ACHN (cell line): ENCODE measurements at places on chromosomes 13 and 19.
A peak's percentile ranks its signal among the peaks of the same experiment; 100 is the strongest.

- DNase-seq, result no peak
Observed at GRCh38 chr13:58704953-58705352, 1073.4 kb downstream of the PCDH17 start.

- no peak for DNase-seq
Observed at GRCh38 chr13:62626771-62627170, 1211.1 kb upstream of the PCDH20 start.

DNA sequence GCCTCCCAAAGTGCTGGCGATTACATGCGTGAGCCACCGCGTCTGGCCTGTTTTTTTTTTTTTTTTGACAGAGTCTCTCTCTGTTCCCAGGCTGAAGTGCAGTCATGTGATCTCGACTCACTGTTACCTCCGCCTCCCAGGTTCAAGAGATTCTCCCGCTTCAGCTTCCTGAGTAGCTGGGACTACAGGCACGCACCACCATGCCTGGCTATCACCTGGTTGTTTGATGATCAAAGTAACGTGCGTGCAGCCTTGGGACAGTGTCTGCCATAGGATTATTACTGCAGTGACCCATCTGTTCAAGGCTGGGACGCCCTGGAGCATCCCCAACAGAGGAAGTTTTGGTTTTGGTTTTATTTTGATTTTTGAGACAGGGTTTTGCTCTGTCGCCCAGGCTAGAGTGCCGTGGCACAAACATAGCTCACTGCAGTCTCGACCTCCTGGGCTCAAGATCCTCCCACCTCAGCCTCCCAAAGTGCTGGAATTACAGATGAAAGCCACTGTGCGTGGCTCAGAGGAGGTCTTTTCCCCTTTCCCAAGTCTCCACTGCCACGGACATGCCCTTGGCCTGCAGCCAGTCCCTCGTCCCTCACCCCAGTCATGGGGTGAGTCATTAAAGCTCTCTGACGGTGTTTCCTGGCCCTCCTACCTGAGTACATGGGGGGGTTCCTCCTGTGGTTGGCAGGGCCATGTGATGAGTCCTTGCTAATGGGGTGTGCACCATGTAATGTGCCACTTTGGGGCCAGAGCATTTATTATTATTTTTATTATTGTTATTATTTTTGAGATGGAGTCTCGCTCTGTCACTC, 65.6 kb downstream of the IER2 start:
- peak; percentile 25 for DNase-seq

DNA sequence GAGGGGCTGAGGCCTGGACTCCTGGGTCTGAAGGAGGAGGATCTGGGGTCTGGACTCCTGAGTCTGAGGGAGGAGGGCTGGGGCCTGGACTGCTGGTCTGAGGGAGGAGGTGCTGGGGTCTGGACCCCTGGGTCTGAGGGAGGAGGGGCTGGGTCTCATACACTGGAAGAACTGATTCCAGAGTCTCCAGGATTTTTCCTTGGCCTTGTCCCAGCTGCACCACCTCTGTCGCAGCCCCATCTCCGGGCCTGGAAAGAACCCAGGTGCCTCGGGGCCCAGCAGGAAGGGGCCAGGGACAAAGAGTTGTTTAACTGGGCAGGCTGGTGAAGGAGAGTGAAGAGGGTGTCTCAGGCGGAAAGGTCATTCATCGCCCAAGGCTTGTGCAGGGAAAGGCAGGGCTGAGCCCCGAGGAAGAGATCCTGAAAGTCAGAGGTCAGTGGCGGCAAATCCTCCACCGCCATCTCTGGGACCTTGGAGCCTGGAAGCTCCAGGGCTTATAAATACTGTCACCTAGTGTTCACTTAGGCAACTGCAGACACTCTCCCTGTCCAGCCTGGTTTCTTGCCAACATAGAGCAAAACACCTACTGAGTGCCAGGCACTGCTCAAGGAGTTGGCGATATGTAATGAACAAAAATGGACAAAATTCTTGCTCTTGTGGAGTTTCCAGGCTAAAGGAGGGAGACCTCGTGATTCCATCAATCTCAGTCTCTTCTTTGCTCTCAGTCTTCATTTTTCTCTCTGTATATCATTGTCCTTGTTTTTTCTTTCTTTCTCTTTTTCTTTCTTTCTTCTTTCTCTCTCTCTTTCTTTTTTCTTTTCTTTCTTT, 4.4 kb upstream of the KCNN4 start:
- DNase-seq, result peak; percentile 78

DNA sequence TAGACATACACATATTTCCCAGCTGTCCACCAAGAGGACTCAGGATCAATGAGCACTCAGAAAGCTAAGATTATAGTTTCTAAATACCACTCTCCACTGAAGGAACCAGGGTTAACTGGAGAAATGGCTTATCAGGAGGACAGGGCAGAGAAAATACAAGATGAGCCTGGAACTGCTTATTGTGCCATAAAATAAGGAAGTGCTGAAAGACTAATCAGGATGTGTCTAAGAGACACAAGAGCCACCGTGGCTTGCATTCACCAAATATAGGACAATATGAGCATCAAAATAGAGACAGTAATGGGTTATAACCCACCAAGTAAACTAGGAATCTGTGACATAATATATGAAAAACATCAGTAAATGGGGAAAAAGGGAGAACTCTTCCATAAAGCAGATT, 32.8 kb downstream of the KLF12 start:
- DNase-seq, result no peak

DNA sequence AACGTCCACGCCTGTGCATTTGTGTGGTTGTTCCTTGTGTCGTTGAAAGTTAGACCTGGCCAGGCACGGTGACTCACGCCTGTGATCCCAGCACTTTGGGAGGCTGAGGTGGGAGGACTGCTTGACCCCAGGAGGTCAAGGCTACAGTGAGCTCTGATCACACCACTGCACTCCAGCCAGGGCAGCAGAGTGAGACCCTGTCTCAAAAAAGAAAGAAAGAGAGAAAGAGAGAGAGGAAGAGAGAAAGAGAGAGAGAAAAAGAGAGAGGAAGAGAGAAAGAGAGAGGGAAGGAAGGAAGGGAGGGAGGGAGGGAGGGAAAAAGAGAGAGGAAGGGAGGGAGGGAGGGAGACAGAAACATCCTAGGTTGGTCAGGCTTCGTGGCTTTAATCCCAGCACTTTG, 5.1 kb downstream of the ZNF114 start:
- DNase-seq, result no peak

DNA sequence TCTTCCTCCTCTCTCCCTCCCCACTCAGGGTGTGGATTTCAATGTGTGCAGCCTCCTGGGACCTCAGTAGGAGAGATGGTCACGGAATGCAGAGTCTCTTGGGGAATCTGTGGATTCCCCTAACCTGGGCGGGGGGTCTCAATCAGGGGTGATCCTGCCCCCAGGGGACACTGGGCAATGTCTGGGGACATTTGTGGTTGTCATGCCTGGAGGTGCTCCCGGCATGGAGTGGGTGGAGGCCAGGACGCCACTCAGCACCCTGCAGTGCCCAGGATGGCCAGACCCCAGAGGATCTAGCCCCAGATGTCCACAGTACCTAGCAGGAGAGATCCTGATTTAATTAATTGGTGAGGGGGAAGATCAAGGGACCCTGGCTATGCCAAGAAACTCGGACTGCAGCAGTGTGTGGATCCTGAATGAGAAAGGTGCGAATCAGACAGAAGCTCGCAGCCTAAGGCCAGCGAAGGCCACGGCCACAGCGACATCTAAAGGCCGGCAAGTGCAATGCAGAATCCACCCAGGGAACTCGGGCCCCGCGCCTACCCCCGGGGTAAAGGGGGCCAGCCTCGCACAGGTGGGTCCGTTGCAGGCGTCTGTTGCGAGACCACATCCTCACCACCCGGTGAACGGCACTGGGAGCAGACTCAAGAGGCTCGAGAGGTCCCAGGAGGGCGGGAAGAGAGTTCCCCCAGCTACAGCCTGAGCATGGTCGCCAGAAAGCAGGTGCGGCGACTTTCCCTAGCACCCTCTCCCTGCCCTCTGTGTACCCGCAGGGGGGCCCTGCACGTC, 88.8 kb downstream of the GNG7 start:
- DNase-seq, result peak; percentile 30

DNA sequence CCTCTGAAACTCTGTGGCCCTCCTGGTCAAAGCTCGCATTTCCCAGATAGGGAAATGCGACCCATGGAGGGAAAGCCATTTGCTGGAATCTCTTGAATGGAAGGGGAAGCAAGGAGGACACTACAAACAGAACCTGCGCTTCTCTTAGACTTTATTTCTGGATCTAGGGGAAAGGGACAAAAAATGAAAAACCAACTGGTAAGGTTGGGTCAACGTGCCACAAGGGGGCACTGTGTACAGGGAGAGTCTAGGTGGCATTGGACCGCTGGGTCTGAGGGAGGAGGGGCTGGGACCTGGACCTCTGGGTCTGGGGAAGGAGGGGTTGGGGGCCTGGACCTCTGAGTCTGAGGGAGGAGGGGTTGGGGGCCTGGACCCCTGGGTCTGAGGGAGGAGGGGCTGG, 5.0 kb downstream of the KLK4 start:
- DNase-seq, result peak; percentile 40

DNA sequence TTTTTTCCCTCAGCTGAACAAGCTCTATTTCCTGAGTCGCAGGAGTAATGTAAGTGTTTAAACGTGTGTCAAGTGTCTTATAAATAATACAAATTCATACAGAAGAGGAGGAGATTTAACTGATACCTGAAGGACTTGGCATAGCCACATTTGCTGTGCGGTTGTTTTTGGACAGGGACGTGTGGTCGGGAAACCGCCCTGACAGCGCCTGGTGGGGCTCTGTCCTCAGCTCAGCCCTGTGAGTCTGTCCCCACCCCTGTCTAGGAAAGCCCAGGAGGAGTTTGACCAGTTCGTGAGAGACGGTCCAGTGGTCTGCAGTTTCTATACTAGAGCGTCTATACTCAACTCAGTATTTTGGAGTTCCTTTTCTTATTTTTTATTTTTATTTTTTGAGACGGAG, 16.7 kb downstream of the ZIC2 start:
- no peak for DNase-seq

DNA sequence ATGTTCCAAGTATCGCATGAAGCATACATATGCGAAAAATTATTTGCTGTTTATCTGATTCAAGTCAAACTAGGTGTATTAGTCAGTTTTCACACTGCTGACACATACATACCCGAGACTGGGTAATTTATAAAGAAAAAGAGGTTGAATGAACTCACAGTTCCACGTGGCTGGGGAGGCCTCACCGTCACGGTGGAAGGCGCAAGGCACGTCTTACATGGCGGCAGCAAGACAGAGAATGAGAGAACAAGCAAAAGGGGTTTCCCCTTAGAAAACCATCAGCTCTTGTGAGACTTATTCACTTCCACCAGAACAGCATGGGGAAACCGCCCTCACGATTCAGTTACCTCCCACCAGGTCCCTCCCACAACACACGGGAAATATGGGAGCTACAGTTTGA, 13.0 kb upstream of the PROZ start:
- DNase-seq, result no peak

GRCh38 chr19:7552781-7553180, 17.3 kb downstream of the PNPLA6 start:
- DNase-seq, result no peak

DNA sequence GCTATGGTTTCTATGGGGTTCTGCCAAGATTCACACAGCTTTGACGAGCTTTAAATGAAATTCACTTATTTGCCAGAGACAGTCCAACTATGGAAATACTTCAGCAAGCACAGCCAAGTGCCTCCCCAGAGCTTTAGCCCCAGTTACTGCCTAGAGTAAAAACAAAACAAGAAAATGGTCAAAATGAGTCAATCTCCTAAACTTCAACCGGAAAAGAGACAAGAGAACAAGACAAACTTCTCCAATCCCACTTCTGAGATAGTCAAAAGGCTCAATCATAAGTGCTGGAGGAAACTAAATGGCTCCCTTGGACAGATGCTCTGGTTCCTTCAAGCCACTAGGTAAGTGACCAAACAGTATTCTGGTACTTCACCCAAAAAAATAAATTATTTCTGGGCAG, 65.8 kb downstream of the KATNAL1 start:
- DNase-seq, result no peak

- DNase-seq, result no peak
Observed at GRCh38 chr13:26424181-26424580, 133.3 kb upstream of the WASF3 start.

DNA sequence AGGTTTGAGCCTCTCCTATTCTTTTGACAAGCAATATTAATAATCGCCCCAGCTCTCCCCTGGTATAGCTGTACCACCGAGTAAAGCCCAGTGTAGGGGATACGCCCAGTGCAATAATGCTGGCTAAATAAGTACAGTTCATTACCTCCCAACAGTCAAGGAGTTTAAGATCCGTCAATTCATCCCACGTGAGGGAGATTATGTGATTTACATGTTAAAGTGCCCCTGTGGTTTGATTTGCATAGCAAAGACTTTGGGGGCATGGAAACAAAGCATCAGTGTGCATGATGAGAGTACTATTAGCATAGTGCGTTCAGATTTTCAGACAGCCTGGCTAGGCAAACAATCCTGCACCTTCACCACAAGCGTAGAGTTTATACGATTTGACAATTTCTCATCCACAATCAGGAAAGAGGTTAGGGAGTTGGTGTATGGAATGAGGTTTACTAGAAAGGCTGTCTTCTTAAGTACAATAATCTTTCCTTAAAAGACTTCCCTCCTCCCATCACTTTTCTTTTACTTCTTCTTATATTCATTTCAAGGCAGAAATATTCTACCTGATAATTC, 754.0 kb downstream of the DIAPH3 start:
- DNase-seq, result no peak

DNA sequence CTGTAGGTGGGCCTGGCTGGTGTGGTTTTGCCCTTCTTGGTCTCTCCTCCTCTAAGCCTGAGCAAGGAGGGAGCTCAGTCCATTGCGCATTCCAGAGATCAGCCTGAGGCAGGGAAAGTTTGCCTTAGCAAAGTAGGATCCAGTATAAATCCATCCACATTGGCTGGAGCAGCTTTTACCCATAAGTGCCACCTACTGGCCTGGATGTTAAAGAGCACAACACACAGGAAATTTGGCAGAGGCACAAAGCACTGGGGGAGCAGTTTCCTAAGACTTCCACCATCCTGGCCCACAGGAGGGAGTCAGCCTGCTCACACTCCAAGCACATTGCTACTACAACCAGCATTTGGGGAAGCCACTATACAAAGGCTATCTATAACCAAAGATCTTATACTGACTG, 1124.2 kb downstream of the SLITRK1 start:
- peak; percentile 51 for DNase-seq

DNA sequence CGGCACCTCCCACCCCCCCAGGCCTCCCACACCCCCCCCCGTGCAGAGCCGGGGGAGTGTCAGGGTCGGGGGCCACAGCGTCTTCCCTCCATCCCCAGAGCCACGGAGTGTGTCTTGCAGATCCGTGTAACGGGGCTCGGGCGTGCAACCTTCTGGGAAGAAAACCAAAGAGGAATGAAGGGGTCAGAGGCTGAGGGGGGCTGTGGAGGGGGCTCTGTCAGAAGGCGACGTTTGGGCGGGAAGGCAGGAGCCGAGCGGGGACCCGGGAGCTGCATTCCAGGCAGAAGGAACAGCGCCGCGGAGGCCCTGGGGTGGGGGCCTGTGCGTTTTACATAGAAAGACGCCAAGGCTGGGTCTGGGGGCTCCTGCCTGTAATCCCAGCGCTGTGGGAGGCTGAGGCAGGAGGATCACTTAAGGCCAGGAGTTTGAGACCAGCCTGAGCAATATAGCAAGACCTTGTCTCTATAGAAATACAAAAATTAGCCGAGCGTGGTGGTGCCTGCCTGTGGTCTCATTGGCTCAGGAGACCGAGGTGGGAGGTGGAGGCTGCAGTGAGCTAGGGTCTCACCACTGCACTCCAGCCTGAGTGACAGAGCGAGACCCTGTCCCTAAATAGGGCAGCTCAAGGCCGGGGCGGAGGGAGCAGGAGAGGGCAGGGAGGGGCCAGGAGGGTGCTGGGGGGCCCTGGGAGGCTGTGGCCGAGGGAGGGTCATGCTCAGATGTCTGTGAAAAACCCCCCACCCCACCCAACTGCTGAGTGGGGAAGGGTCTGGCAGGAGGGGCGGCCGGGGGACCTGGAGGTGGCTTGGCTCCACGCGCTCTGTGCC, 27.8 kb downstream of the ARID3A start:
- no peak for DNase-seq

- DNase-seq, result no peak
Observed at GRCh38 chr19:38888876-38889275, 10.5 kb downstream of the SIRT2 start.
